Astrocyte (in vitro differentiated cells and primary cell): ENCODE measurements at places on chromosomes 5 and 9. TPM values are rescaled to one million over a fixed set of nuclear protein-coding genes. Genes with fewer than 3 reads are reported as not detected.
A peak's percentile ranks its signal among the peaks of the same experiment; 100 is the strongest.

DNA sequence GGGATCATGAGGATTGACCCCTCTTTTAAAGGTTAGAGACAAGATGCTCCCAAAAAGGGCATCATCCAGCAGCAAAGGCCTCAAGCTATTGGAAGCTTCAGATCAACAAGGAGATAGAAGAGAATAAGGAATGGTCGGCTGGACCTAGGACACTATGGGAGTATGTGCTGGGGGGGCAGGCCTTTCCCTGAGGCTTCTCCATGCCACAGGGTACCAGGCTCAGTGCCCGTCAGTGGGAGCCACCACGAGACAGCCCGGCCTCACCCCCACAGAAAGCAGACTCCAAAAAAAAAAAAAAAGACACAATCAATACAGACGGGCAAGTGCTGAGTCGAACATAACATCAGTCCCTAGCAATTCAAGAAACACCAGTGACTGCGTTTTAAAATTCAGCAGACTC is 117.4 kb downstream of the KLHL3 start:
- no peak for DNase-seq

PLCXD3 gene
- 0.55 and 1.6 TPM in 2 replicates for total RNA-seq

DNA sequence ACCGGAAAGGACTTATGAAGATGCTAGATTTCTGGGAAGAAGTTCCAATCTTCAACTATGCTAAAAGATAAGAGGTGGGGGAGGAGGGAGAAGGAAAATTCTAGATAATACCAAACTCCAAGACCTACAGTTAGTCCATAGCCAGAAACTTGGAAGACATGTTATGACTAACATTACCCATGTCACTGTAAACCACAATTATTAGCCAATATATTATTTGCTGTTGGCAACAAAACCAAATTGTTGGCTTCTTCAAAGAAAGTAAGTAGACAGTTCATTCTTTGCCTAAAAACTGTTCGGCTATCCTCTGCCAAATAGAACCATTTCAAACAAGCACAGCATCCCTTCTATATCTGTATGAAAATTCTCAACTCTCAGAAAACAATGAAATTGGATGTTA is 25.1 kb downstream of the PRLR start:
- DNase-seq: no peak

GPR151 gene
- total RNA-seq: not detected in 2 replicates

ORM2 gene
- not detected in 2 replicates for total RNA-seq

- no peak for DNase-seq
Observed at GRCh38 chr9:77016121-77016525, 3.3 kb upstream of the FOXB2 start.

MARVELD2 gene
- 10.1 and 10.6 TPM in 2 replicates for total RNA-seq

DNA sequence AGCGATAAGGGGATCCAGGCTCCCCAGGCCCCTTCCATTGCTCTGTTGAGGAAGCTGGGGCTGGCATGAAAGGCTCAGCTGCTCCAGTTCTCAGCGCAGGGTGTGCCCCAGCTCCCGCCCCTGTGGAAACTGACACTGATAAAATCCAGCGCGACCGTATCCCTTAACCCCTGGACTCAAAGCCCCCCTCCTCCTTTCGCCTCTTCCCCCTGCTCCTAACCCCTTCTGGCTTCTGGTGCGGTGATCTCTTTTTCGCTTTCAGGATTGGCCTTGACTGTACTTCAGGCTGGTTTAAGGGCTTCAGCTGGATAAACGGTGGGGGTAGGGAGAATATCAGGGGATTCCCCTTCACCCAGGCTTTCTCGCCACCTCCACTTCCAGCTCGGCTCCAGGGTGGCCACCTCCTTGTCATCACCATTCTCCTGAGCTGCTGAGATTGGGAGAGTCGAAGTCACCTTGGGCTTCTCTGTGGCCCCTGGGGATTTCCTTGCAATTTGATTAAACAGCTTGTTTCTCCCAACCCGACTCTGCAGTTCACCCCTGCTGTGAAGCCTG is 843 bp downstream of the BSPRY start:
- no peak for DNase-seq

DNA sequence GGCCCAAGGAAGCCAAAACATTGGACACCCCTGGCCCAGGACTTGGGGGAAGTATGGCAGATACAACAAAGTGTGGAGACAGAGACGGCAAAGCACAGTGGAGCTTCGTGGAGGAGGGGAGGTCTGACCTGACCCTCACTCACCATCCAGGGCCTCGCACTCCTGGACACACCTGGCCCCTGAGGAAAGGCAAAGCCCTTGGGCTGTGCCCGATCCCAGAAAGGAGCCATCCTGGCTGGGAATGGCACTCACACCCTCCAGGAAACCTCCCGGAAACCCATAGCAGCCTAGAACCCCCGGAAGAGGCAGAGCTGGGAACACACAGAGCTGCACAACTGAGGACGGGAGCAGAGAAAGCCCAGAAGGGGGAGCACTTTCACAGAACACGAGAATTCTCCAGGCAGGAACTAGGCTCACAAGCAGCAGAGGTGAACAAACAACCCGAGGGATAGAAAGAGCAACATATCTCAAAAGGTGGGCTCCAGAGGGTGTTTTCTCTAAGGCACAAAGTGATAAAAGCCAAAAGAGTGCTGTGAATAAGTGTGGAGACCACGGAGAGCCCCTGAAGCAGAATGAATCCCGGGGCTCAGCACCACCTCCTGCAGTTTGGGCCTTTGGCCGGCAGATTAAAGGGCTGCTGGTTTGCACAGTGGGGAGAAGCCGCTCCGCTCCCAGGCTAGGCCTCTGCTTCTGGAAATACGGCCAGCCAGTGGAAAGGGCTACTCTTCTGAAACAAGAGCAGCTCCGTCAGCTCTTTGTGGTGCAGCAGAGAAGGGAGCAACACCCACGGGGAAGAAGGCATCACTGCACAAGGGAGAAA is 108.2 kb downstream of the UBE2R2 start:
- no peak for DNase-seq

GRCh38 chr5:4113426-4113825 is 517.8 kb downstream of the IRX1 start:
- no peak for DNase-seq

- peak; percentile 97 for DNase-seq
Observed at GRCh38 chr5:160260881-160261815, 31.8 kb downstream of the FABP6 start.

GRCh38 chr5:74067748-74068541 is 441.9 kb downstream of the ARHGEF28 start:
- no peak for DNase-seq

SLC6A19 gene
- not detected in 2 replicates for total RNA-seq

GRCh38 chr5:144313147-144313726 is 142.6 kb downstream of the KCTD16 start:
- no peak for DNase-seq

DNA sequence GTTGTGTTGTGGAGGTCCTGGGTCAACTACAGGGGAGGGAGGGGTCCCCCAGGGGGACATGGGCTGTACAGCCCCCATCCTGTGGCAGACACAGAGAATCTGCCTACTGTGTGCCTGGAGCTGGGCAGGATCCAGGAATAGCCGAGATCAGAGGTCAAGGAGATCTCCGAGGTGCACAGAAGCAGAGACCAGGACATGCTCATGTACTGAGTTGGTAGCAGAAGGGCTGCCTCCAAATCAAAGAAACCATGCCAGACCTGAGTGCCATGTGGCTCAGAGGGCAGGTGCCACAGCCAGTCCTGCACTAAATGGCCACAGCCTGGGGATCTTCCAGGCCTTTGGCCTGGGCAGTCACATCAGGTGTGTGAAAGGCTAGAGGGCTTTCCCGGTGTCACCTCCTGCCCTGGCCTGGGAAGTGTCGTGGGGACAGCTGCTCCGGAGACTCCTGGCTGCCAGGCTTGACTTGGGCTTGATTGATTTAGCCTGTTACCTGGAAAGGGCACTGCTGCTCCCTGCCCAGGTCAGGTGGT is 27.8 kb downstream of the GSN start:
- DNase-seq: no peak

DNA sequence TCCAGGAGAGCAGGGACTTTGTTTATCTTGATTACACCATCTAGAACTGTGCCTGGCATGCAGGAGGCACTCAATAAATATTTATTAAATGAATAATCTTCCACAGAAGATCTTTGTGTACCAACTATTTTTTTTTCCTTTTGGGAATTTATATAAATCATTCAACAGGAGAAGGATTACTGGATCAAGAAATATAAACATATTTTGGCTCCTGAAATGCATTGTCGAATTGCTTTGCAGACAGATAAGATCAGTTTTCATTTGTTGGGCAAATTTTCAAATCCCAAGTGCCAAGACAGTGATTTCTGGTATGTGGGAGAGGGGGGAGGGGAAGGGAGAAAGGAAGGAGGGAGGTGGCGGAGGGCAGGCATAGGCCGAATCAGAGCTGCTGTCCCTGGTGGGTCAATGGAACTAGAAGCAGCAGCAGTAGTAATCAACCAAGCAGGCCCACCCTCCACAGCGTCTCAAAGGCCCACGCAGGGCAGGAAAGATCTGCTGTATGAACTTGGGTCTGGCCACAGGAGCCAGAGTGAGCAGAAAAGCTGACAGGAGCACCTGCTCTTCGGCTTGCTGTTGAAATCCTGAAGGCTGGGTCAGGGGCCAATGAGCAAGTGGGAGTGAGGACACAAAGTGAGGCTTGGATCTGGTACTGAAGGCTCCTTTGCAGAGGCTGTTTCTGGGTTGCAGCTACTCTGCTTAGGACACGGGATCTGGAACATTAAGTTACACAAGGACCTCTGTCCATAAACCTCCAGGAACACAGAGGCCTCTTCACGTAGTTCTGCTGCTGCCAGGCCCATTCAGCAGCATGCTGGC is 15.8 kb upstream of the TRAF1 start:
- no peak for DNase-seq

- no peak for DNase-seq
Observed at GRCh38 chr5:179783128-179783527, 10.7 kb upstream of the LTC4S start.

GRCh38 chr5:146796911-146797310 is 81.6 kb downstream of the PPP2R2B start:
- no peak for DNase-seq

GRCh38 chr9:133945977-133946753 is 46.0 kb downstream of the VAV2 start:
- no peak for DNase-seq

ZNF354B gene
- 9.5 and 9.8 TPM in 2 replicates for total RNA-seq

- DNase-seq: no peak
Observed at GRCh38 chr5:34475249-34475966, 180.7 kb upstream of the RAI14 start.

- DNase-seq: no peak
Observed at GRCh38 chr5:15510831-15511230, 10.9 kb downstream of the FBXL7 start.

AQP3 gene
- 3.2 and 4.6 TPM in 2 replicates for total RNA-seq

DNA sequence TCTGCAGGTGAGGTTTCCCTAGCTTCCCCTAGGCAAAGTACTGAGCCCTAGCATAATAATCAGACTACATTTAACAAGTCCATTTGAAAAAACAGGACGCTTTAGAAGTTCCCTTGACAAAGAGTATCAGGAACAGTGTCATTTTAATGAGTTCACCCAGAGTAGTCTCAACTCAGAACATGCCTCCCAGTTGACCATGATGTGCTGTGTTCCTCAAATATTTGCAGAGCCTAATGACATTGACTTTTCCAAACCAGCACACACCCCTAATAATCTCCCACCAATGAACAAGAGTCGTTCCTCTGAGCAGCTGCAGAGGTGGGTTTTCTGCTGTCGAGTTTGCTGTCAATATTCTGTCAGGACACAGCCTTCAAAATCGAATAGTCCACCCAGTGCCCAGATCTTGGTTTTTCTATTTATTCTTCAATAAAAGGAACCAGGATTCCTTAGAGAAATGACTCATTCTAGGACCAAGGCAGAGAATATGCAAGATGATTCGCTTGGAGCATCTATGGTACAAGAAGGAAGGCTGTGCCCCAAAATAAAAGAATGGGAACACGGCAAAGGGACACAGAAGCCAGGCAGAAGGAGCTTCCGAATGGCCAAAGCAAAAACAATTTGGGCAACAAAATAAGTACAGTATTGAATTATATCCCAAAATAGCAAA is 57.6 kb downstream of the OTULIN start:
- DNase-seq: peak; percentile 8

DNA sequence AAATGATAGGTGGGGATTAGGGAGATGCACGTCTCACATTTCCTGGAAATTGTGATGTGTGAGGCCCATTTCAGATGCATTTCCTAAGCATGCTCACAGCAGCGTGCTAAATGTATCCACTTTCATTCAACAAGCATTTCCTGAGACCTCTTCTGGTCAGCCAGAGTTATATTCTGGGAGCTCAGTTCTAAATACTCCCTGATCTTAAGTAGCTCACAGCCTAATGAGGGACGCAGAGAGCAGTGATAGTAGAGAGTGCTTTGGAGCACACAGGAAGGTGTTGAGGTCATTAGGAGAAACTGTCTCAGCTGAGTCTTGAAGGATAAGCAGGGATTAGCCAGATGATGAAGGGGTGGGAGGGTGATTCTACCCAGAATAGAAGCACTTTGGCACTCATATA is 46.2 kb upstream of the FSD1L start:
- peak; percentile 24 for DNase-seq

PCDHB7 gene
- 0.79 and 1.0 TPM in 2 replicates for total RNA-seq

GRXCR2 gene
- total RNA-seq: not detected in 2 replicates

GRCh38 chr5:156498226-156498980 is 171.4 kb downstream of the SGCD start:
- DNase-seq: no peak

DNA sequence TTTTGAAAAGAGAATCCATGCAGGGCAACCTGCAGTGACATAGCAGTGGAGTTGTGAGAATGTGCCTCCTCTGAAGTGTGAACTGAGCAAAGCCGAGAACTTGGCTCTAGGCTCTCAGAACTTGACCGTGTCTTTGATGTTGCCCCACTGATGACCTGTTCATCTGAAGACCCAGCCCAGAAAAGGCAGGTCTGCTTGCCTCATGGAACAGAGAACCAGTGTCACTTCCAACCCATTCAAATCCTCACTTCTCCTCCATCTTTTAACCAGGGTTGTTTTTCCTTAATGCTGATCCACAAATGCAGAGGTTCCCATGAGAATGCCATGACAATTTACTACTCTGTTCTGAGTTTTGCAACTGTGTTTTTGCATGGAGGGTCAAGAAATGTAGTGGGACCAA is 155.4 kb downstream of the MED10 start:
- no peak for DNase-seq

BRD9 gene
- 36.7 and 43.7 TPM in 2 replicates for total RNA-seq

- no peak for DNase-seq
Observed at GRCh38 chr9:105459336-105459735, 11.5 kb downstream of the FSD1L start.

- no peak for DNase-seq
Observed at GRCh38 chr9:114378883-114379282, 8.9 kb downstream of the AKNA start.

DNA sequence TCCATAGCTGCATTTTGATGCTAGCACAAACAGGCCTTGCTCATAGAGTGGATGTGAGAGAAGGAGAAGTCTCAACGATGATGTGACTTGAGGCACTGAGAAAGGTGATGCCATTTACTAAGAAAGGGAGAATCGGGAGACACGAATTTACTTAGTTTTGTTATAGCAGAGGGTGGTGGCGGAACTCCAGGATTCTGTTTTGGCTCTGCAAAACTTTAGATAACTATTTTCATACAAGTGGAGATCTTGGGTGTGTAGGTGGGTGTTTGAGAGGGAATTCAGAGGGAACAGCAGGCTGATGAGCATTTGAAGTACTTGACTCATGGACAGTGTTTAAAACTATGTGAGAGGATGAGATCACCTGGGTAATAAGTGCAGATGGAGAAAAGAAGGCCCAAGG is 43.2 kb downstream of the CACNA1B start:
- no peak for DNase-seq

GRCh38 chr9:106287091-106287631 is 575.8 kb upstream of the ZNF462 start:
- DNase-seq: no peak
